Stimulated activated CD8-positive, alpha-beta memory T cell treated with anti-CD3 and anti-CD28 coated beads, Interleukin-15, amount 100 ng/mL, for 48 hours (primary cell): ENCODE measurements at places on chromosomes 5 and 9.

DNA sequence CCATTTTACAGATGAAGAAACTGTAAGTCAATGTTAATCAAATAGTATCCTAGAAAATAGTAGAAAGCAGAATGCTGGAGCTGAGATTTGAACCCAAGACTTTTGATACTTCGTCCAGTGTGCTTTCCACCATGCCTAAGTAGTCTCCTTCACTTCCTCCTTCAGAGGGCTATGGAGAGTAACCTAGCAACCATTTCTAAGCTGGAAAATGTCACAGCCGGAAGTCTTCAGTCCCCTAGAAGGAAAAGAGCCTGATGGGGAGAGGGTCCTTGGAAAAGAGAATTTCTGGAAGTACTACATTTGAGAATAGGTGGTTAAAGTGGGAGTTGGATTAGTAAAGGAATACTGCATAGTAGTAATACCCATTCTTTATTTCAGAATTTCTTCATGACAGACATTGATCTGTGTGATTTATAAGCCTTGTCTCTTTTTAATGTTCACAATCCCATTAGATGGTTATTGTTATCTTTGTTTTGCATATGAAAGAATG lies 32.7 kb downstream of the PCDHAC2 start:
- no peak for DNase-seq

- DNase-seq = no peak
Observed at GRCh38 chr9:81083067-81083466, 606.3 kb downstream of the TLE1 start.

- no peak for DNase-seq
Observed at GRCh38 chr5:150584556-150585335, 55.7 kb upstream of the SYNPO start.

- DNase-seq = no peak
Observed at GRCh38 chr5:4233671-4234070, 638.0 kb downstream of the IRX1 start.

DNA sequence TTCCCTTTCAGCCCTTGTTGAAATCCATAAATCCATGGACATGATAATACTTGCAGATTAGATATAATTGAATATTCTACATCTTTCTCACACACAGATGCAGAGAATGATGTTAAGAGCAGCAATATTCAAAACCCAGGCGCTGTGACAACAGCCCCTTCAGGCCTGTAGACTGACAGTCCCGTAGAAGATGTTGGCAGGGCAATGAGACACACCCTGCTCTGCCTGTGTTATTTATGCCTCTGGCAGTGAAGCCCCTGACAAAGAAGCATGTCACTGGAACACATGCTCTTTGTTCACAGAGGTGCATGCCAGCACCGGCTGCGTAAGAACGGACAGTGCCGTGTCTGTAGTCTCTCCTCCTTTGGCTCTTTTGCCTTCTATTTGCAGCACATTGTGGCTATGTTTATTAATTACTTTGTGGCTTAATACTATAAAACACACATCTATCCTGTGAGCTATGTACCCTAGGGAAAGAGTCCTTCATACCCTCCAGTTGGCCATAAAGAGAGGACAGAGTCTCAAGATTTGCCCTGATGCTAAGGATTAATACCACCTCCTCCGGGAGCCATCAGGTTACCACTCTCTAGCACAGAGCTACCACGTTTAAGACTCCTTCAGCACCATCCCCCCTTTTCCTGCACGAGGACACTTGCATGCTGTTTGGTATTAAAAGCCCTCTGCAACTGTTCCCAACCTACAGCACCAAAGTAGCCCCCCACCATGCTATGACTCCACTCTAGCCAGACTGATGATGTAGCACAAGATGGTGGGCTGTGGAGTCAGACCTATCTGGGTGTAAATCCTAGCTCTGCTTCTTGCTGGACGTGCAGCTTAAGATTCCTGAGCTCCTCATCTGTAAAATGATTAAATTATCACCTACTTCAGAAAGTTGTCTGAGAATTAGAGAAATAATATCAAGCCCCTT lies 2.0 kb upstream of the ANP32B start:
- no peak for DNase-seq
